ENCODE measurements at places on chromosomes 5 and 9. TPM values are rescaled to one million over a fixed set of nuclear protein-coding genes. Genes with fewer than 3 reads are reported as not detected.
A peak's percentile ranks its signal among the peaks of the same experiment; 100 is the strongest.

- no peak for DNase-seq
- peaks cover 51% of the 10 kb centered on the region for H3K4me1 ChIP-seq
- no peaks in the 10 kb centered on the region for H3K27me3 ChIP-seq
- peak overlapping the region; percentile 41 for H3K4me3 ChIP-seq
- H3K27ac ChIP-seq = peak overlapping the region; percentile 86
- H3K36me3 ChIP-seq = peaks cover 13% of the 10 kb centered on the region
Measured at GRCh38 chr9:3508078-3508431, 17.7 kb downstream of the RFX3 start.

CNTNAP3 gene
- not detected for total RNA-seq

DNA sequence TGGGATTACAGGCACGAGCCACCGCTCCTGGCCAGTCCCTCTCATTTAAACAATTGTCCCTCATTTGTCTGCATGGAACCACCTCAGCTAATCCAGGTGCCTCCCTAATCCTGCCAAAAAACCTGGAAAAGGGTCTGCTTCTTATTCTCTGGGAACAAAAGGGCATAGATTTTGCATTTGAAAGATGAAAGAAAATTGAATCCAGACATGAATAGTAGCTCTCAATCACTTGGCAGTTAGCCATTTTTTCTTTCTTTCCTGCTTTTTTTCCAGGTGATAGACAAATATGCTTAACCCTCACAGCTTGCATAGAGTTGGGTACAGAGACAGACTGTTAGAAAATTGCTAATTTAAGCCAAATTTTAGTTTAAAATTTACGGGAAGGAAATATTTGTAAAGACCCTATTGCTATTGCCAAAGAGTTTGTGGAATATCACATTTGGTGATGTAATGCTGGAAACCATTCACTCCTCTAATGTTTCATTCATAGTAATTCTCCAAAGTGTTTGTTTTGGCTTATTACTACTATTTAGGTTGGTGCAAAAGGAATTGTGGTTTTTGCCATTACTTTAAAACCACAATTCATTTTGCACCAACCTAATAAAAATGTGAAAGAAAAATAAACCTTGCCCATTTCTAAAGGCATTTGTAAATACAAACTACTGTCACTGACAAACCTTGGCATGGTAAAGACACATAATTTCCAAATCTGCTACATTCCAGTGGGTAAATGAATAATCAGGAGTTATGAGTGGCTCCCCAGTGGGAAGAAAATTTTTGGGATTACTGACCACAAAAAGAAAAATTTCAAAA, 80.5 kb upstream of the JAK2 start:
- H3K4me1 ChIP-seq = peaks cover 11% of the 10 kb centered on the region
- H3K36me3 ChIP-seq = peaks cover 6% of the 10 kb centered on the region
- no peak overlapping the region for H3K27ac ChIP-seq
- no peak overlapping the region for H3K4me3 ChIP-seq
- no peak for DNase-seq
- no peaks in the 10 kb centered on the region for H3K27me3 ChIP-seq

DNA sequence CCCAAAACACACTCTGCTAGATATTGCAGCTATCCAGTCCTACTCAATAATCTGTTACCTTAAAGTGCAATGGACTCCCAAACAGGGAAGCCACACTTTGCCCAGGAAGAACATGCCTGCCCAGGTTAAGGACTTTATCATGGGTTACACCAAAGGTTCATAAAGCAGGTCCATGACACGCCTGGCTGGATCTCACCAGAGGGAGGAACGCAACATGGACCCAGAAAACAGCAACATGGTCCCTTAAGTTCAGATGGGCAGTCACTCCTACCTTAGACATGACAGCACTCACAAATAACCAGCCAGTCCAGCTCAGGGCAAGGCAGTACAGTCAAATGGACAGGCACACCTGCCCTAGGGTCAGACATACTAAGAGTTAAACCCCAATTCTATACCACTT, 3.8 kb downstream of the P4HA2 start:
- DNase-seq = no peak
- H3K4me3 ChIP-seq = no peak overlapping the region
- H3K36me3 ChIP-seq = no peaks in the 10 kb centered on the region
- peaks cover 14% of the 10 kb centered on the region for H3K4me1 ChIP-seq

DNAJA1 gene
- total RNA-seq = 266 TPM

DNA sequence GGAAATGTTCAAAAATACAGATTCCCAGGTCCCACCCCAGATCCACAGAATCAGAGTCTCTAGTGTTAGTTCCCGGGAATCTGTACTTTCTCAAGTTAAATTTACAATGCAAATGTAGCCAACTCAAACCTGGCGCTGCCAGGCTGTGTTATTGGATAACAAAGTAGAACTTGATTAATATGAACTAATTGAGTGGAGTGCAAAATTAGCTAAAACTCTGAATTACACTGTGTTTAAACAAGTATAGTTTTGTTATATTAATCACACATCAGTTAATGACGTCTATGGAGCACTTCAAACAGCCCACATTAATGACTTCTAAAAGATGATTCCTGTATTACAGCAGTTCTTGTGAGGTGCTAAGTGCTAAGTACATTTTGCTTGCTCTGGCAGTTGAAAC, 32.4 kb upstream of the CYFIP2 start:
- peaks cover 71% of the 10 kb centered on the region for H3K4me1 ChIP-seq
- H3K27me3 ChIP-seq = no peaks in the 10 kb centered on the region
- peak; percentile 9 for DNase-seq

PCDHGA9 gene
- total RNA-seq = 0.09 TPM

MACIR gene
- 9.4 TPM for total RNA-seq

DNA sequence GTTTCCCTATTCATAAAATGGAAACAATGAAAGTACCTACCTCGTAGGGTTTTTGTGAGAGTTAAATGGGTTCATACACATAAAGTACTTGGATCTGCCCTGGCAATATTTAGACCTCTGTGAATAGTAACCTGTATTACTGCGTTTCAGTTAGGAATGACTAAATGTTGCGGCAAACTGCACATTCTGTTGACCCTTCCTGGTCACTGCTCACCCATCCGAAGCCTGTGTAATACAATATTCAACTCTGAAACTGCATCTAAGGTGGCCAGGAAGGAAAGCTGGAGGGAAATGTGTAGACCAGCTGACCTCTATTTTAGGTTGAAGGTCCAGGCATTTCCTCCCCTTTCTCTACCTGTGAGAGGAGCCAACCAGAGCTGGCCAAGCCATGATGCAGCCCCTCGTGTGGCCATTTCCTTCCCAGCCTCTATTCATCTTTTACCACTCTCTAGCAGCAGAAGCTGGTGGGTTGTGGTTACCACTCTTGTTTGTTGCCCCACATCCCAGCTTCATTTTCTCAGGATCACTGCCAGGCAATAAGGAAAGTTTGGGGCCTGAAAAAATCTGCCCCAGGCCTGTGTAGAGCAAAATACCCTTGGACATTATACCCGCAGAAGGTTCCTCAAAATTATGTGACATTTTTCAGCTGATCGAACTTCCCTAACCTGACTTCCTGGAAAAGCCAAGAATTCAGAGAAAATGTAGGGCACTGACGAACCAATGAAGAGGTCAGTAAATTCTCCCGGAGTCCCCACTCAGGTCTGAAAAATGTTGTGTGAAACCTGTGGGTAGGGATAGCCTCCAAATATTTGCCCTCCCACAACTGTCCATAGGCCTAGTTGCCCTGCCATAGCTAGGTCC, 20.5 kb upstream of the PDCD1LG2 start:
- no peak for DNase-seq
- no peaks in the 10 kb centered on the region for H3K27me3 ChIP-seq
- H3K4me1 ChIP-seq = peaks cover 19% of the 10 kb centered on the region
- peaks cover 3% of the 10 kb centered on the region for H3K36me3 ChIP-seq
- no peak overlapping the region for H3K27ac ChIP-seq
- no peak overlapping the region for H3K4me3 ChIP-seq

DNA sequence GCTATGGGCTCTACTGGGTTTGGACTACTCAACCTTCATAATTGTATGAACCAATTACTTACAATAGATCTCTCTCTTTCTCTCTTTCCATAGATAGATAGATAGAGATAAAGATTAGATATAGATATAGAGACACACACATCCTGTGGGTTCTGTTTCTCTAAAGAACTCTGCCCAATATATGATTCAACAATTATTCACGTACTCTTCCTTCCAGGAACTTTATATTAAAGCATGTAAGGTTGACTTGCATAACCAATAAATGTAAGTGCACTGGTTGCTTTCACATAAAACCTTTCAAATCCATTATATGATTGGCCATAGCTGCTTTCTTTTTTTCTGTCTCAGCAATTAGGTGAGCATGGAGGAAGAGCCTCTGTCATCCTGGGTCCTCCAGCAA, 46.7 kb upstream of the CDH18 start:
- H3K4me1 ChIP-seq = no peaks in the 10 kb centered on the region
- DNase-seq = no peak
- H3K27ac ChIP-seq = no peak overlapping the region

DNA sequence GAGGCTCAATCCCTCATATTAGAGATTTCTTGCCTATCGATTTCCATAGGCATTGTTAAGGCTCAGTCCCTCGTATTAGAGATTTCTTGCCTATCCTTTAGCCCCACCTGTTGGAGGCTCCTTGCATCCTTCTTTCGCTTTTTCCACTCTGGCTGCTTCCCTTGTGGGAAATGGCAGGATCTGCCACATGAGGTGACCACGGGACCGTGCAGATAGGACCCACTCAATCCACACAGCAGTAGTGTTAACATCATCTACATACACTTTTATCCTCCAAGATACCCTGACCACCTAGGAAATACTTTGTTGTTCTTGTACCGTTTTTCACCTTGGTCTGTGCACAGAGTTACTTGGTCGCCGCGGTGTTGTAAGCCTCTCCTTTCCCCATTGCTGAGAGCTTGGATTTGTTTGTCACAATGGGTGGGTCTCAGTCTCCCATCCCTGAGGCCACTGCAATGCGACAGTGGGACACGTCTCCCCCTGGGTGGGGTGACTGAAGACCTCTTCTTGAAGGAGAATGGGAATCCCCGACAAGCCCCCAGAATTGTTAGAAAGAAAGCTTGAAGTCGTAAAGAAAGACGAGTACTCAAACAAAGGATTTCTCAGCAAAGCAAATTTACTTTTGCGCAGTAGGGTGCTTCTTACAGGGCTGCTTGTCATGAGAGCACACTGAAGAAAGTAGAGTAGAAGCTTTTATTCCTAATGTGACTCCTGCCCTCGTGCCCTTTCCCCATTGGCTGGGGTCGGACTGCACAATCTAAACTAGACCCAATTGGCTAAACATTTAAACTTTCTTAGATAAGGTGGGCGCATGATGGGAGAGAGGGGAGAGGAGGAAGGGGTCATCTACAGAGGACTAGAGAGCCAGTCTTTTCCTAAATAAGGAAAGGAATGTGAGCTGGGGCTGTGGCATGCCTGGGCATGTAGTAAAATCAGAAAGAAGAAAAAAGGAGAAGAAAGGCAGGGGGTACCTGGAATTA, 19.8 kb downstream of the IFT74 start:
- no peak overlapping the region for H3K27ac ChIP-seq
- no peaks in the 10 kb centered on the region for H3K4me1 ChIP-seq
- no peak overlapping the region for H3K4me3 ChIP-seq
- H3K36me3 ChIP-seq = no peaks in the 10 kb centered on the region
- peak; percentile 15 for DNase-seq
- no peaks in the 10 kb centered on the region for H3K27me3 ChIP-seq

DNA sequence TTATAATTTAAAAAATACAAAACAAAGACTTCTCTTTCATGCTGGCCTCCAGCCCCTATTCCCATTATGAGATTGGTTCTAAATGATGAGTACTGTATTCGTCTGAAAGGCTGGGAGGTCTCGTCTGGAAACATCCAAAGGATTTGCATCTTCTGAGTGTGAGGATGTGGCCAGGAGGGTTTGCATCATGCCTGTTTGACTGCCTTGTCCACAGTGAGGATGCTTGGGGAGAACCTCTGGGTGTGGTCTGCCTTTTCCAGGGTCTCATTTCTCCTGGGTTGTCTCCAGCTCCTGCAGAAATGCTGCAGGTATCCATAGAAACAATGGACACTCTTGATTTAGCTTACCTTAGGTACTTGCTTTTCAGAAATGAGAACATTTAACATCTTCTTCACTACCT, 26.4 kb upstream of the CXCL14 start:
- no peaks in the 10 kb centered on the region for H3K4me1 ChIP-seq
- H3K4me3 ChIP-seq = no peak overlapping the region
- no peak for DNase-seq
- no peaks in the 10 kb centered on the region for H3K36me3 ChIP-seq
- H3K27me3 ChIP-seq = peaks cover 9% of the 10 kb centered on the region

DNA sequence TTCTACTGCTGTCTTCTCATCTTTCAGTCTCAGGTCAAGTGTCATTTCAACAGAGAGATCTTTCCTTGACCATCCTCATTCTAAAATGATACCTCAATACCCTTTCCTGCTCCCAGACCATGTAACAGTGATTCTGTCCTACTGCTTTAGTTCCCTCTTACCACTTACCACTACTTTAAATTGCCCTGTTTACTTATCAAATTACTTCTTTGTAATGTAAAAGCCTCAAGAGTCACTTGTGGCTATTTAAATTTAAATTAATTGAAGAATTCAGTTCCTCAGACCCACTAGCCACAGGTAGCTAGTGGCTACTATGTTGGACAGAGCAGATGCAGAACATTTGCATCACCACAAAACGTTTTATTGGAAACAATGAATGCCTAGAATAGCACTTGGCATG, 217.3 kb downstream of the ADAMTS6 start:
- DNase-seq = no peak
- no peaks in the 10 kb centered on the region for H3K4me1 ChIP-seq
- H3K36me3 ChIP-seq = no peaks in the 10 kb centered on the region
- no peak overlapping the region for H3K27ac ChIP-seq

GRCh38 chr5:141814064-141814964, 63.9 kb downstream of the PCDH1 start:
- H3K36me3 ChIP-seq = no peaks in the 10 kb centered on the region
- H3K27ac ChIP-seq = no peak overlapping the region
- H3K27me3 ChIP-seq = peaks cover 22% of the 10 kb centered on the region
- H3K4me1 ChIP-seq = no peaks in the 10 kb centered on the region

DNA sequence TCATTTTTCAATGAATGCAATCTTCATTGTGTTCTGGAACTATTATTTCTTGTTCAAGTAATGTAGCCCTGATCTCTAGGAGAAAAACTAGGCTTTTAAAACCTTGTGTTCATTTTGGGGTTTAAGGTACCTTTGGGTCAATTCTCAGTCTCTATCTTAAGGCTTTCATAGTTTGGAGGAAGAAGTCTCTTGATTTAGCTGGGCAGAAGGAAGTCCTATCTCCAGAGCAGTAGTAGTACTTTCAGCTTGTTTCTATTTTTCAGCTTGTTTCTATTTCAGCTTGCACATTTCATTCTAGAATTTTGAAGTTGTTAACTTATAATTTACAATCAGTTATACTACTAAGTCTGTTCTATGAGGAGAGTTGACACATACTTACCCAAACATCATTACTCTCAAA, 15.2 kb downstream of the CSNK1G3 start:
- H3K27me3 ChIP-seq = no peaks in the 10 kb centered on the region
- no peak overlapping the region for H3K27ac ChIP-seq
- DNase-seq = no peak
- H3K4me3 ChIP-seq = no peak overlapping the region

DNA sequence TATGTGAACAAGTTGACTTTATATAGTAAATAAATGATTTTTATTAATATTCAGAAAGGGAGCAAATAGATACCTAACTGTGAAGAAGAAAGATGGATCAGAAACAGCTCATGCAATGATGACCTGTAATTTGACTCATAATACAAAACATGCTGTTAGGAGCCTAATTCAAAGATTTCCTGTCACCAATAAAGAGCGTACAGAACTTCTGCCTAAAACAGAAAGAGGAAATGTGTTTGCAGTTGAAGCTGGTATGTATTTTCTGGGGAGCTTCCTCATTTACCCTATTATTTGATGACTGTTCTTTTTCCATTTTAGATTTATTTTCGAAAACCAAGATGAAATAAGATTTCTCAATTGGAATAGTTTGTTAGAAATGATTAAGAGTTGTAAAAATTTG, 11.4 kb downstream of the YTHDC2 start:
- no peak overlapping the region for H3K4me3 ChIP-seq
- H3K4me1 ChIP-seq = peaks cover 40% of the 10 kb centered on the region
- DNase-seq = no peak
- no peak overlapping the region for H3K27ac ChIP-seq
- peaks cover 29% of the 10 kb centered on the region for H3K36me3 ChIP-seq
- H3K27me3 ChIP-seq = no peaks in the 10 kb centered on the region

Data from activated CD4-positive, alpha-beta T cell treated with anti-CD3 and anti-CD28 coated beads for 36 hours (primary cell).